ENCODE measurements at places on chromosomes 13 and 19.

GRCh38 chr19:347946-348861 lies 3.6 kb upstream of the MIER2 start:
- DNase-seq = no peak

DNA sequence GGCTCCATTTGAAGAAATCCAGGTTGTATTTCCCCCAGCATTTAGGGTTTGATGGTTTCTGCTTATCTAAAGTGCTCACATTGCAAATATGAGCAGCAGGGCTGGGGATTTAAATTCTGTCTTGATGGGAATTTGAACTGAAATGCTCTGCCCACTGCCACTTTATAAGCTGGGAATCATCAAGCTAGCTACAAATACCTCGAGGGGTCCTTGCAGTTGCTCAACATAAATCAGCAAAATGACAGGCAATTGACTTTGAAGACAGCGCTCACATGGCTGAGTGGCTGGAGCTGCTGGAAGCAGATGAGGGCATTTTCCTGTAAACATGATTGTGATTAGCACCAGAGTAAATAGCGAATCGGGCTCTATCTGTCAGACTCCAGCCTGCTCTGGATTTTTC lies 39.4 kb upstream of the MEDAG start:
- DNase-seq = no peak

DNA sequence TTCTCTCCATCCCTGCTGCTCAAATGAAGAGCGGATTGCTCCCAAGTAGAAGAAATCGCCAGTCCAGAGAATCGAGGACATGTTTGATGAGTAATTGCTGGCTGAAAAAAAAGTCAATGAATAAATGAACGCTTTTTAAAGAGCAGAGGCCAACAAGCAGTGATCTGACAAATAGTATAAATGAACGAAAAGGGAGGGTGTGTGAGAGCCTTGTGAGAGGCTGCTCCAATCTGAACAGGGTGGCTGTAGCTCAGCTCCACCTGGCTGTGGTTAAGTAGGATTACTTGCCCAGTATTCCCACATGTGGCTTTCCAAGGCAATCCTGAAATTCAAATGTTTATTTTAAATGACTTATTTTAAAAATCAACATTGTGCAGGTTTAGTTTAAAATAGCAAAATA lies 117.1 kb downstream of the TSHZ3 start:
- no peak for DNase-seq

GRCh38 chr13:45792827-45793303 lies 58.7 kb downstream of the SIAH3 start:
- no peak for DNase-seq

- DNase-seq = no peak
These were observed 1679.9 kb downstream of the SLITRK1 start for GRCh38 chr13:82202398-82202797.

- no peak for DNase-seq
These were observed 1.3 kb upstream of the HNRNPL start for GRCh38 chr19:38850976-38851621.

DNA sequence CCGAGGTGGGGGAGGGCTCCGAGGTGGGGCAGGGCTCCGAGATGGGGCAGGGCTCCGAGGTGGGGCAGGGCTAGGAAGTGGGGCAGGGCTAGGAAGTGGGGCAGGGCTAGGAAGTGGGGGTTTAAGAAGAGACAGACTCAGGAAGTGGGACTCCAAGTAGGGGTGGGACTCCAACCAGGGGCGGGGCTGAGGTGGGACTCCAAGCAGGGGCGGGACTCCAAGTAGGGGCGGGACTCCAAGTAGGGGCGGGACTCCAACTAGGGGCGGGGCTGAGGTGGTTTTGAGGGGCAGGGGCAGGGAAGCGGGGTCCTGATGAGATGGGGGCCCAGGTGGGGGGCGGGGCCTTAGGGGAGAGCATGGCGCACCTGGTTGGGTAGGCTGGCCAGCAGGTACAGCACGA lies 13.6 kb downstream of the CFD start:
- DNase-seq = peak; percentile 46

- no peak for DNase-seq
These were observed 2.1 kb upstream of the ATP1A3 start for GRCh38 chr19:41995959-41996797.

- no peak for DNase-seq
These were observed 3.2 kb upstream of the ZNF850 start for GRCh38 chr19:36775768-36776167.

DNA sequence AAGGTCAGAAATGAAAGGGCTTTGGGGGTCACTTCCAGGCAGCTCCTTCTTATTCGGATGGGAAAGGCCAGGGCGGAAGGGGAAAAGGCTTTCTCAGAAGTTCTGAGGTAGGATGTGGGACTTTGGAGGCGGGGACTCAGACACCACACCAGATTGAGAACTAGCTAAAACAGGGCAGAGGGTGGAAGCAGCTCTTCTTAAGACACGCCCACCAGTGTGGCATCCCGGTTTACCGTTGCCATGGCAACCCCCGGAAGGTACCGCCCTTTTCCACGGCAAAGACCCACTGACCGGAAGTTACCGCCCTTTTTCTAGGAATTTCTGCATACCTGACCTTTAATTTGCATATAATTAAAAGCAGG lies 3.8 kb upstream of the LILRA5 start:
- no peak for DNase-seq

DNA sequence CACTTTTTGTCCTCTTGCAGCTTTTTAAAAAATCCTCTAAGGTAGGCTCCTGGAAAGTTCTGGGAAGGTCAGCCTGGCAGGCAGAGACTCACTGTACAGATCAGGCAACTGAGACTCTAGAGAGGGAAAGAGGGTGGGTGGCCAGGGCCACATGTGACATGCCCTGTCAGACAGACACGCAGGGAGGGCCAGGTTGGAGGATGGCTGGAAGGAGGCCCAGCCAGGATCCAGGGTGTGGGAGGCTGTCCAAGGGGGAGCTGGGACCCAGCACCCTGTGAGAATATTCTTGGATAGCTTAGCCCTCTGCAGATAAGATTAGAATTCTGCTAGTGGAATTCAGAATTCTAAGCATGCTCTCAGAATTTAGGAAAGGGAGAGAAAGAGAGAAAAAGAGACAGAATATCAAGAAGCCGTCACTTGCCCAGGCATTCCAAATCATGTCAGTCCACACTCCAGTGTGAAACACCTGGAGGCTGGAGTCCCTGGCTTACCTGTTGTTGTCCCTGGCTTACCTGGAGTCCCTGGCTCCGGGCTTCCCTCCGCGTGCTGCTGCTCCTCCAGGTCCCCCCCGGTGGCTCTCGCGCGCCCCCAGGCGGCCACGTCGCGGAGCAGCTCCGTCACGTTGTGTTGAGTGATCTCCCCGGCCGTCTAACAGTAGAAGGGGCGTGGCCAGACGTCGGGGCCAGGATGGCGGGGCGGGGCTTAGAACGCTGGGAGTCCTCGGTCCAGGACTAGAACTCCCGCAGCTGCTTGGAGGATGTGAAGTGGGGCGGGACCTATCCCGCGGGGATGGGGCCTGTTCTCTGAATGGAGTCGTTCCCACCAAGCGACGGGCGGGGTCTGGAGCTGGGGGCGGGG lies 2.8 kb upstream of the TNNI3 start:
- DNase-seq = peak; percentile 64

- no peak for DNase-seq
These were observed 9.5 kb downstream of the ACTMAP start for GRCh38 chr19:40740747-40741146.

- DNase-seq = no peak
These were observed 7.8 kb upstream of the ZNF14 start for GRCh38 chr19:19740755-19741154.

DNA sequence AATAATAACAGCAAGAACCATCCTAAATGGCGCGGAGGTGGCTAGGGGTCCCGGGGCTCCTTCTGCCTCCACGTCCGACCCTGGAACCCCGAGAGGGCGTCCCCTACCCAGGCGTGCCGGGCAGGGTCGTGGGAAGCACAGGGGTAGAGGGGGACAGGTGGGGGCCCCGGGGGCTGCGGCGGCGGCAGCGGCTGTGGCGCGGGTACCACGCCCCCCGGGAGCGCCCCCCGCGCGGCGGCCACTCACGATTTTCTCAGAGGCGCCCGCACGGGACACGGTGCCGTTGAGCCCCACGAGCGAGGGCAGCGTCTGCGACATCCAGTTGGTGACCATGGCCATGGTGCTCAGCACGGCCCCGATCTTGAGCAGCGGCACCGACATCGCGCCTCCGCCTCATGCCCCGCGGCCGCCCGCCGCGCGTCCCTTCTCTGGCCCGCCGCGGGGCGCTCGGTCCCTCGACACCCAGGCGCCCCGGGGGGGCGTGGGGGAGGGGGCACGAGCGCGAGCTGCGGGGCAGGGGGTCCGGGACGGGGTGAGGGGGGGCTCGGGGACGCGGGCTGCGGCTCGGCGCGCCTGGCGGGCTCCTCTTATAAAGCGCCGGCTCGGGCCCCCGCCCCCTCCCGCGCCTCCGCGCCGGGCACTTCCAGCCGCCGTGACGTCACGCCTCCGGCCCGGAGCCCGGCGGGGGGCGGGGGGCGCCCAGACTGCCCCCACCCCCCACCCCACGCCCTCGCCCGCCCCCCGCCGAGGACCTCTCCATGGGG lies 22.9 kb downstream of the OLFM2 start:
- no peak for DNase-seq

GRCh38 chr19:5457709-5458108 lies 2.5 kb downstream of the ZNRF4 start:
- no peak for DNase-seq

GRCh38 chr19:46150606-46151005 lies 2.6 kb downstream of the IGFL2 start:
- no peak for DNase-seq

DNA sequence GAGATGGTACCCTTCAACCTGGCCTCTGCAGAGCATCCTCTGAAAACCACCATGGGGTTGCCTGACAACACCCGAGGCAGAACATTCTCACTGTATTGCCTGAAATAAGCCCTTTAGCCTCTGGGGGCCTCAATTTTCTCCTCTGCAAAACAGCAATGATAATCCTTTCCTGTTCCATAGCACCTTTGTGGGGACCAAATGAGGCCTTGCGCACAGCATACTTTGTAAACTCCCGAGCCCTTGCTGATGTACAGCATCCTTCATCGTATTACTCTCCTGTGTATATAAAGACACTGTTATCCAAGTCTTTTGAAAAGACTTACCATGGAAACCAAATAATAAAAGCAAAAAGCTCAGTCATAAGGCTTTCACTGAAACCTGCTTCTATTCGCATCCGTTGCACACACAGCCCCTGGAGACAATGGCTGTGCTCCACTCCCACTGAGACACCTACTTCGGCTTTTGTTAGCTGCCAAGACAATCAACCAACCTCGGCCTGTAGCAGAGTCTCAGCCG lies 276.0 kb downstream of the FOXO1 start:
- DNase-seq = no peak

- no peak for DNase-seq
These were observed 305.9 kb downstream of the PCDH20 start for GRCh38 chr13:61109741-61110140.

DNA sequence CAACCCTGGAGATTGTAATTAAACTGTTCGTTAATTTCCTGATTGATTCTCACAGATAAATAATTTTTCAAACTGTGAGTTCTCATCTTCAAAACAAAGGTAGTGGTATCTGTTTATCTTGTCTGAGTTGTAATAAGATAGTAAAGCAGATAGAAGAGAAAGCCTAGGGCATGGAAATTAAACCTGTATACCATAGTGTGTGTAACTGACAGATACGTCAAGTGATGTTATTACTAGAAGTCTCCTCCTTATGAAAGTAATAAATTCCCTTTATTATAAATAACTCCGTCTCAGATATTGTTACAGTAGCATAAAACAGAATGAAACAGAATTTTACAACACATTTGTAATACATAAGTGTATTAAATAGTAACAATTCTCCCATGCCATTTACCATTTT lies 1065.1 kb downstream of the SLITRK1 start:
- no peak for DNase-seq

DNA sequence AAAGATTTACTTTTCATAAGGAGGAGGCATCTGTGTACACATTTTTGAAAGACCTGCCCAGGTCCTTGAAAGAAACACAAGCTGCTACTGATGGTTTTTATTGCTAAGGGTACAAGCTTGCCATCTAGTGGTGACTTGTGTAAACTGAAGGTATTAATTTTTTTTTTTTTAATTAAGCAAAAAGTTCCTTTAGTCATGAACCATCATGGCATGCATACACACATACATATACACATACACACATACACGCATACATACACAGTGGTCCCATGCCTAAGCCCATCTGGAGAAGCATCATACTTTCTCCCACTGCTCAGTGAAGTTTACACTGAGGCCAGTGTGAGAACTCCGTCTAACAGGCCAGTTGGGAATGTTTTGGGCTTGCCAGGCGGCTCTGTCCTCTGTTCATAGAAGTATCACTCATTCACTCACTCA lies 312.5 kb downstream of the DCLK1 start:
- DNase-seq = no peak

- DNase-seq = no peak
These were observed 2.4 kb upstream of the NKPD1 start for GRCh38 chr19:45163156-45163555.

GRCh38 chr13:31011901-31012654 lies 79.6 kb downstream of the TEX26 start:
- DNase-seq = no peak

GRCh38 chr19:57887195-57887941 lies 1.5 kb downstream of the ZNF814 start:
- no peak for DNase-seq

- DNase-seq = no peak
These were observed 1.3 kb upstream of the DCAF15 start for GRCh38 chr19:13951043-13951442.

- DNase-seq = no peak
These were observed 440.4 kb downstream of the FGF9 start for GRCh38 chr13:22111152-22111783.

- no peak for DNase-seq
These were observed 764.1 kb upstream of the SLITRK6 start for GRCh38 chr13:86563308-86563707.

GRCh38 chr13:22092791-22093560 lies 422.1 kb downstream of the FGF9 start:
- no peak for DNase-seq

DNA sequence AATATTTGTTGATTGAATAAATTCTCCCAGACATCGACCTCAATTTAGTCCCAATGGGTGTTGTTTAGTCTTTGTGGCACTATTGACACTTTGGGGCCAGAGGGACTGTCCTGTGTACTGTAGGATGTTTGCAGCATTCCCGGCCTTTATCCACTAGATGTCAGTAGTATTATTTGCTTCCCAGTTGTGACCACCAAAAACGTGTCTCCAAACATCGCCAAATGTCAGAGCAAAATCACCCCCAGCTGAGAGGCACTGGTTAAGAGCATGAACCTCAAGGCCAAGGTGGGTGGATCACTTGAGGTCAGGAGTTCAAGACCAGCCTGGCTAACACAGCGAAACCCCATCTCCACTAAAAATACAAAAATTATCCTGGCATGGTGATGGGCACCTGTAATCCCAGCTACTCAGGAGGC lies 15.4 kb downstream of the NLRP12 start:
- DNase-seq = no peak

GRCh38 chr13:98033277-98034247 lies 80.1 kb downstream of the IPO5 start:
- no peak for DNase-seq

Data from stimulated activated CD8-positive, alpha-beta memory T cell treated with anti-CD3 and anti-CD28 coated beads, Interleukin-7, amount 100 ng/mL, for 1 hour (primary cell).